ENCODE measurements at places on chromosomes 7 and 10.

- no peak for DNase-seq
Measured at GRCh38 chr7:74344786-74345185, 55.6 kb downstream of the CLIP2 start.

GRCh38 chr7:28433699-28434219 is 21.4 kb downstream of the CREB5 start:
- DNase-seq, result no peak

DNA sequence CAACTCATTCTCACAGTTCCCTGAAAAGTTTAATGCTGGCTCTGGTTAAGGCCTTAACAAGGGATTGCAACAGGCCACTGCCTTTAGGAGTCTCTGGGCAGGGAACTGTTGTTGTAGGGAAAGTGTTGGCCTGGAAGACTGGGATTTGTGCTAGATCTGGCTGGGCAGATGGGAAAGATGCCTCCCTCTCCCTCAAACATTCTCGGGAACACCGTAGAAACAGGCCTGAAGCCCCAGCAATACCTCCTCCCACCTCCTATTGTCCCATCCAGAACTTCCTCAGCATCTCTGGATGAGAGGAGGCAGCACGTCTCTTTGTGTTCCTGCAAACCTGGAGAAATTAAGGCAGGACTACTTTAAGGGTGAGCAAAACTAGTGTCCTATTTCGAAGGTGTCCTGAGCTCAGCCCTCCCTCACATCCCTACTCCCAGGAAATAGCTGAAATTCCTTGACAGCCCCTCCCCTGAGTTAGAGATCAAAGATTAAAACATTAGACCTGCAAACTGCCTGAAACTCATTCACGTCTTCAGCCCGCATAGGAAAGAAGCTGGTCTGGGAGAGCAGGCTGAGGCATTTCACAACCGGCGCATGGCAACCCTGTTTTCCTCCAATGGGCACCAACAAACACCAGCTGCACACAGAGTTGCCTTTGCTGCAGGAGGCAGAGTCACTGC is 10.9 kb upstream of the MAP3K8 start:
- DNase-seq, result no peak

GRCh38 chr7:13288516-13288915 is 601.1 kb downstream of the ARL4A start:
- DNase-seq, result no peak

GRCh38 chr10:23692736-23693135 is 253.9 kb downstream of the OTUD1 start:
- DNase-seq, result no peak

- peak; percentile 57 for DNase-seq
Measured at GRCh38 chr7:154953006-154953684, 49.8 kb downstream of the PAXIP1 start.

DNA sequence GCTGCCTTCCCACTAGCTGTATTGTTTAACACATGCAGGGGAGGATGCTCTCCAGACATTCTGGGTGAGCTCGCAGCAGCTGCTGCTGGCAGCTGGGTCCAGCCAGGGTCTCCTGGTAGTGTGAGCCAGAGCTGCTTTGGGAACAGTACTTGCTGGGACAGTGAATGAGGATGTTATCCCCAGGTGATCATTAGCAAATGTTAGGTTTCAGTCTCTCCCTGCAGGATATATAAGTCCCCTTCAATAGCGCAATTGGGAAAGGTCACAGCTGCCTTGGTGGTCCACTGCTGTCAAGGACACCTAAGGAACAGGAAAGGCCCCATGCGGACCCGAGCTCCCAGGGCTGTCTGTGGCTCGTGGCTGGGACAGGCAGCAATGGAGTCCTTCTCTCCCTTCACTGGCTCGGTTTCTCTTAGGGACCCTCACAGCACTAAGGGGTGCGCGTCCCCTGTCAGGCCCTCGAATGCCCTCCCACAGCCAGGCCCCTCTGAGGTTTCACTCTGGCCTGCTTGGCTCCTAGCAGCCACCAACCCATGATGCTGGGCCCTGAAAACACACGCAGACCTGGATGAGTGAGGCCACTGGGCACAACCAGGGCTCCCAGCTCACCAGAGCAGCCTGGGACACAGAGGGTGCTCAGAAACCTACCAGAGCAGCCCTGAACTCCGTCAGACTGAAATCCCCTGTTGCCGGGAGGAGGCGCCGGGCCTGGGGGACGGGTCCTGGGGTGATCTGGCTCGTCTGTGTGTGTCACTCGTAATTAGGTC is 173.0 kb upstream of the LANCL2 start:
- no peak for DNase-seq
